ENCODE measurements at places on chromosomes 12 and 14.

DNA sequence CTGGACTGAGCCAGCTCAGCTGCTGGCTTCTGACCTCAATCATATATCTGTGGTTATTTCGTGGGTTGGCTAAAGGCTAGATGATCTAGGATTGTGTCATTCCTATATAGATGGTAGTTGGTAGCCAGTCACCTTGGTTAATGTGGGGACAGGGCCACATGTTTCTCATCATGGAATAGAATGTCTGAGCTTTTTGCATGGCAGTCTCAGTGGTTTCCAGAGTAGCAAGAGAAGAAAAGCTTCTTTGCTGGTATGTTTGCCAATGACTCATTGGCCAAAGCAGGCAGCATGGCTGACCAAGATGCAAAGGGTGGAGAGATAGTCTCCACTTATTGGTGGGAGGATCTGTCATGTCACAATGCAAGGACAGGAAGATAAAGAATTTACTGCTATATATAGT lies 746.4 kb upstream of the FLRT2 start:
- no peak for DNase-seq

DNA sequence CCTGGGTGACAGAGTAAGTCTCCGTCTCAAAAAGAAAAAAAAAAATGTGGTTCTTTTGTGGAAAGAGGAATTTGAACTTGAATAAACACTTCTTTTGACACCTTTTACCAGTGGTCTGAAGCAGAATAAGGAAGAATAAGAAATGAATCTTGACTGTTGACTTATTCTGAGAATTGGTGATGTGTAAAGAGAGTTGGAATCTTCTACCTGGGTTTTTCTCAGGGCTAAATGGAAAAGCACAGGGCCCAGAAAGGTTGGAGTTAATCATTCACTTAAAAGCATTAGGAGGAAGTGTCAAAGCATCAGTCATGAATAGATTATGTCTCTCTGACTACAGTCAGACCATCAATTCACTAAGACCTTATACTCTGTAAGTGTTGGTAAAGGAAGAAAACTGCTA lies 13.9 kb downstream of the PNMA1 start:
- no peak for DNase-seq

DNA sequence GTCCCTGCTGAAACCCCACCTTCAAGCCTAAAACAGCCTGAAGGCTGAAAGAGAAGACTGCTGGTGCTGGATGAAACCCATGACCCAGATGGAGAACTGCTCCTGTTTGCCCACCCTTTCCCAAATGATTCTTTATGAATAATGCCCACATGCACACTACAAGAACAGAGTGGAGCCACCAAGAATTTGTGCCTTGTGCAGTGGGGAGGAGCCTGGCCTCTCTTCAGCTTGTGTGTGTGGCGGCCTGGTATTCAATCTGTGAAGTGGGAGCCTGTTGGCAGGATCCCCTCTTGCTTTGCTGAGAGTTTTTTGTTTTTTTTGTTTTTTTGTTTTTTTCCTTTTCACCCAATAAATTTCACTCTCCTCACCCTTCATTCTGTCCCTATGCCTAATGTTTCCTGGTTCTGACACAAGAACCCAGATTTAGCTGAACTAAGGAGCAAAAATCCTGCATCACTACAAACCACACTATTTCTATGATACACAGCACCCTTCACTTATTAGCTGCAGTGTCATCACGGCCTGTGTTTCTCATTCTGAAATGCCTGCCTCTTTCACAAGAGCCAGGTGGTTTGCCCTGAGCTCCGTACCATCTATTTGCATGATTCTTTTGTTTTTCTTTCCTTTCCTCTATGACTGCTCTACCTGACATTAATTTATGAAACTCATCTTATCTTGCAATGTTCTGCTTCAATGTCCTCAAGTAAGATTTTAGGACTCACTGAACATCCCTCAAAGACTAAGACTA lies 585.5 kb upstream of the ATXN7L3B start:
- DNase-seq = no peak

GRCh38 chr12:50776749-50777728 lies 13.1 kb downstream of the ATF1 start:
- no peak for DNase-seq

GRCh38 chr14:78897443-78897842 lies 727.3 kb downstream of the NRXN3 start:
- DNase-seq = no peak

- no peak for DNase-seq
These were observed 42.0 kb downstream of the NCOR2 start for GRCh38 chr12:124525455-124525854.

DNA sequence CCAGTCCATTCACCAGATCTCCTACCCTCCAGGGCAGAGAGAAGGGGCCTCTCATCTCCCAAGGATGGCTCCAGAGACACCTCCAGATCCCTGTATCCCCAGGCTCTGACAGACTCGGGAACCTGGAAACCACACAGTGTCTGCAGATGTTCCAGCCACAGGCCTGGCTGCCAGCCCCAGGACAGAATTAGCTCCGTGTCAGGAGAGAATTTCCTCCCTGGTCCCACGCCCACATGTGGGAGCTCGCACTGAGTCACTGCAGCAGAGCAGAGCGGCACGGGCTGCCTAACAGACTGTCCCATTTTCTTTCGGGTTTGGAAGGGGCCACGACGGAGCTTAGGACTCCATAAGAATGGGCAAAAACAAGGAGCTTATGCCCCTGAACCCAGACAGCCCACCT lies 33.6 kb downstream of the CMKLR1 start:
- DNase-seq = no peak

DNA sequence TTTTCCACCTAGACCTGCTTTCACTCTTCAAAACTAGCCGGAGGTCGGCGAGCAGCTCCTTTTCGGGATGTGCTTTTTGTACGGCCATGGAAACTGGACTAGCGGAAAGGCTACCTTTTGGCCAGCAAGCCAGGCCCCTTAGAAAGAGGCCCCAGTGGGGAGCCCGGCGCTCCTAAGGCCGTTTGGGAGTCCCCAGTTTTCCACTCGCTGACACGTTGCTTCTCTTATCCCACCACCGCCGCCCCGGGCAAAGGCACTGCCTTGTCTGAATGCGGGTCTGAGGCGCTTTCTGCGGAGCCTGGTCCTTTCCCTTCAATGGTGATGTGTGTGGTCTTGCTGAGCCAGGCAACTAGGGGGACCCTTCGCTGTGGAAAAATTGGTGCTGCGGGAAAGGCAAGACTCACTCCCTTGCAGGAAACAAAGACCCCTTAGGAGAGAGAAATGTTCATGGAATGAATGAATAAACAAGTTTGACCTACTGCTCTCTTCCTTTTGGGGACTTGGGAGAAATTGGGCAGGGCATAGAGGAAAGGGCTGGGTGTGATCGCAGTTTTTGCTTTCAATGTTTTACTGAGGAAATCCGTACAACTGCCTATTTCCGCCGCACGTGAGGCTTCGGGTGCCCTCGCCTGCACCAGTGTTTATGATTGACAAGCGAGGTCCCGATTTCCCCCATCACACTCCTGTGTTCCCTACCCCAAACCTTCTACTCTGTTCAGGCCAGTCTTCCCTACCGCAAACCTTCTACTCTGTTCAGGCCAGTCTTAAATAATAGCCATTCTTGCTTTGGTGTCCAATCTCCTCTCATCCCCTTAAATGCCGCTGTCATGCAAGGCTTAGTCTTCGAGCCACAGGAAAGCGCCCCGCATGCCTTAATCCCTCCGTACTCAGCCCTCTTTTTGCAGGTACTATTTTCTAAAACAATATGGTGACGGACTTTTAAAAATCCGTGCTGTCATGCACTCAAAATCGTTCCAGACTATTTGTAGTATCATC lies 1.0 kb upstream of the SLC38A2 start:
- peak; percentile 11 for DNase-seq

- DNase-seq = no peak
These were observed 31.1 kb downstream of the IRF2BPL start for GRCh38 chr14:76997257-76997970.

DNA sequence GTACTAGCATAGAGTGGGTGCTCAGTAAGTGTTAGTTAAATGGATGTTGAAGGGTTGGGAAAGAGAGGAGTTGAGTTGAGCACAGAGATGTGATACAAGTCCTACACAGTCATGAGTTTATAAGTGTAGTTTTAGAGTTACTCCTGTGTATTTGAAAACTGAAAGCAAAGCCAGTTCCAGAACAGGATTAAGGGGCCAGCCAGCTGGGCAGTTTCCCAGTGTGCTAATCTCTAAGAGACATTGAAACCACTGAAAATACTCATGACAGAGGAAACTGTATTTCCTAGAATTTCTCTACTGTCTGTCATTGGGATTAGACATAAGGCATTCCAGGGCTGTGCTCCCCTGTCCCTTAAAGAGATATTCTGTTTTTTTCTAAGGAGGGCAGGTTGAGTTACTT lies 101.0 kb downstream of the DERA start:
- no peak for DNase-seq

- no peak for DNase-seq
These were observed 261.7 kb downstream of the MSRB3 start for GRCh38 chr12:65540140-65540539.

DNA sequence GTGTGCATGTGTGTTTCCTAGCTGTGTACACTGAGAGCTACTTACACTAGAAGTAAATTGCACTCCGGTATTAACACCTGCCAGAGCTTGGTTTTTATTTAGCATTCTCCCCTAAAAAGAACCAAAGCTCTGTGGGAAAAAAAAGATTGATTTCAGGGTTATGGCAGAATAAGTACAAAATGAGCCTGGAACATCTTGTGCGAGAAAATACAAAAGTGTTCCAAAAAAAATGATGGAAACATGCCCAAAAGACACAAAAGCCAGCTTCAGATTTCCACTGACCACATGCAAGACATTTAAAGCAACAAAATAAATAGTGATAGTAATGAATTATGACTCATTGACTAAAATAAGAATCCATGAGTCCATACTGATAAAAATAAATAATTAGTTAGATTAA lies 188.3 kb downstream of the GXYLT1 start:
- no peak for DNase-seq
